Endothelial cell (in vitro differentiated cells): ENCODE measurements at places on chromosomes 3 and 15.

GRCh38 chr3:50270422-50271224 is 1.7 kb downstream of the SEMA3B start:
- no peak for DNase-seq

- DNase-seq = no peak
These were observed 41.2 kb downstream of the ADIPOQ start for GRCh38 chr3:186883686-186884058.

GRCh38 chr15:83081256-83082014 is 14.4 kb upstream of the BTBD1 start:
- DNase-seq = no peak

DNA sequence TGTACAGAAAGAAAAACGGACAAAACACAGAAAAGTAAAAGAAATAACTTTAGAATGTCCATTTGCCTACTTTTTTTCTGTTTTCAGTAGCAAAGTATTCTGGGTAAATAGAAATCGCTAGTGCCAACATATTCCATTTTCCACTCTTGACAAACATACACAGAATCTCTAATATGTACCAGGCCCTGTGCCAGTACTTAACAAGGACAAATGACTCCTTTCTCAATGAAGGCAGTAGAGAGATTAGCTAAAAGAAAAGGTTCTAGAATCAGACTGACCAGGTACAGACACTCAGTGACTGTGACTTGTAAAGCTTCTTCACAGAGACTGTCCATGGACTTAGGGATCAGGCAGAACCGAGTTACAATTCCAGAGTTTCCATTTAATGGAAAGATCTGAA is 165.8 kb upstream of the STAC start:
- DNase-seq = no peak

DNA sequence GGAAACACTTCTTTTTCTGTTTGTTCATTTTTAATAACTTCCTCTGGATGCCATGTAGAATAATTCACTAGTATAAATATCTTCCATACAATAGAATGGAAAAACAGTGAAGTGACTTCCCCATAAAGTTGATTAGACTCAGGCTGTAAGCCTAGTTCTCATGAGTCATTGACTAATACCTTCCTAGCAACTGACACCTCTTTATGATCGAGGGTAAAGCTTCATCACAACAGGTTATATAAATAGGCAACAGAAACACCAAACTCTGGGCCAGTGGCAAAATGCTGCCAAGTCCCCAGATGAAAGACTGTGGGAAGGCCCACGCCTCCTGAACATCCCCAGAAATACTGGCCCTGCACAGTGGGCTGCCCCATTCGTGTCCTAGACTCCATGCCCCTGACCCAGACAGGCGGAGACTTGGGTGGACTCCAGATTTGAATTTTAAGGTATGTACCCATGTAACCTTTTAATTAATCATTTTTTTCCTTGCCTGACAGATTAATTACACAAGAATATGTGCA is 71.3 kb upstream of the TBC1D23 start:
- DNase-seq = no peak

- no peak for DNase-seq
These were observed 23.9 kb downstream of the SEC22C start for GRCh38 chr3:42557854-42558253.

GRCh38 chr3:172635588-172635987 is 75.3 kb downstream of the NCEH1 start:
- no peak for DNase-seq

GRCh38 chr3:149131589-149131988 is 2.2 kb downstream of the HPS3 start:
- no peak for DNase-seq

DNA sequence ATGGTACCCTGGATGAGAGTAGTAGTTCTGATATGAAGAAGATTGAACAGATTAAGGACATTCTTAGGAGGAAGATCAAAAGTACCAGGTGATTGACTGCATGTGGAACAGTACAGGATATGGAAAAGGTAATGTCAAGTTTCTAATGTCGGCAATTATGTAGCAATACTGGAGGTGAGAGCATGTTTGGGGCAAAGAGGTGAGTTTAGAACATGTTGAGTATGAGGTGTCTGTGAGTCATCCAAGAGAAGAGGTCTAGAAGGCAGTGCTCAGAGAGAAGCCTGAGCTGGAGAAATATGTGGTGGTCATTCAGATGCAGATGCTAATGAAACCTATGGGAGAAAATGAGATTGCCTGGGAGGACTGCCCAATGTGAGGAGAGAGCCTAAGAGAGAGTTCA is 305.6 kb downstream of the ZBTB20 start:
- no peak for DNase-seq

- DNase-seq = no peak
These were observed 27.0 kb downstream of the SLC41A3 start for GRCh38 chr3:126056681-126057500.

GRCh38 chr15:76209523-76209922 is 101.7 kb downstream of the ETFA start:
- no peak for DNase-seq

DNA sequence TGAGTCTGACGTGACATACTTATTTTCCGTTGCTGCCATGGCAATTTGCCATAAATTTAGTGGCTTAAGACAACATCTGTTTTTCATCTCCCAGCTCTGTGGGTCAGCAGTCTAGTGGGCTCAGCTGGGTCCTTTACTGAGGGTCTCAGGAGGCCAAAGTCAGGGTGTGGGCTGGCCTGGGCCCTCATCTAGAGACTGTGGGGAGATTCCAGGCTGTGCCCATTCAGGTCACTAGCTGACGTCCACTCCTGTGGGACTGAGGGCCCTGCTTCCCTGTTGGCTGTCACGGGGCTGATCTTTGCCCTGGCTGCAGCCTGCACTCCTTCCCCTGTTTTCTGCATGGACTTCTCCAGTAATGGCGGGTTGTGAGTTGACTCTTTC is 19.1 kb downstream of the FGD5 start:
- no peak for DNase-seq

DNA sequence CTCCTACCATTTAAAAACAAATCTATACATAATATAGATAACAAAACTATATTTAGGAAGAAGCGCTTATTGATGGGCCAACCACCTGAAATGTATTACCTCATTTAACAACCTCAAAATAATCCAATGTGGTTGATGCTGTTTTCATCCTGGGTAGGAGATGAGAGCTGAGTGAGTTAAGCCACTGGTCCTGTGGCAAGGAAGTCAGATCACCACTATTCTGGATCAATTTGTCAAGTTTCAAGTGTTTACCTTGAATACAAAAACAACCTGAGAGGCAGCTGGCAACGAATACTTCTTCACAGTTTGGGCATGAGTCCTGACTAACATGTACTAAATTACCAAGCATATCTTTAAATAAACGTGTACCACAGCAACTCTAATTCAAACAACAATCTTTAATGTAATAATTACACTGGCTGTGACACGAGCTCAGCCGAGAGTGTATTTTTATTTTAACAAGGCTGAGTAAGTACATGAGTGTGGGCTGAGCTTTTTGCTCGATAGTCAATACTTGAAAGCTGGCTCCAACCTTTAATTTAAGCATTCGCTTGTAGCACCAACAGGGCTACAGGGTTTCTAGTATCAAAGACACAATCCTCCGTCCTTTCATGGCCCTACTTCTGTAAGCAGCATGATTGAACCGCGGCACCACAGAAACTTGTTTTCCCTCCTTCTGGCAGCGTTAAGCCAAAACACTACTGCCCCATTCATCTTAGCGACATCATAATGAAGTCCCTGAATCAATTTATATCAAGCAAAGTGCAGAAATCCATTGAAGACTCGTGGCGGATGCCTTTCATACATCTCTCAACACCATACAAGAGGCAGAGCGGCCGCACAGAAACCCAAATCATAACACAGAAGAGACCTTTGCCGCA is 93.8 kb upstream of the ICE2 start:
- DNase-seq = no peak

GRCh38 chr15:39286706-39287105 is 294.2 kb upstream of the THBS1 start:
- no peak for DNase-seq

GRCh38 chr3:43902415-43902814 is 211.7 kb downstream of the ABHD5 start:
- no peak for DNase-seq

DNA sequence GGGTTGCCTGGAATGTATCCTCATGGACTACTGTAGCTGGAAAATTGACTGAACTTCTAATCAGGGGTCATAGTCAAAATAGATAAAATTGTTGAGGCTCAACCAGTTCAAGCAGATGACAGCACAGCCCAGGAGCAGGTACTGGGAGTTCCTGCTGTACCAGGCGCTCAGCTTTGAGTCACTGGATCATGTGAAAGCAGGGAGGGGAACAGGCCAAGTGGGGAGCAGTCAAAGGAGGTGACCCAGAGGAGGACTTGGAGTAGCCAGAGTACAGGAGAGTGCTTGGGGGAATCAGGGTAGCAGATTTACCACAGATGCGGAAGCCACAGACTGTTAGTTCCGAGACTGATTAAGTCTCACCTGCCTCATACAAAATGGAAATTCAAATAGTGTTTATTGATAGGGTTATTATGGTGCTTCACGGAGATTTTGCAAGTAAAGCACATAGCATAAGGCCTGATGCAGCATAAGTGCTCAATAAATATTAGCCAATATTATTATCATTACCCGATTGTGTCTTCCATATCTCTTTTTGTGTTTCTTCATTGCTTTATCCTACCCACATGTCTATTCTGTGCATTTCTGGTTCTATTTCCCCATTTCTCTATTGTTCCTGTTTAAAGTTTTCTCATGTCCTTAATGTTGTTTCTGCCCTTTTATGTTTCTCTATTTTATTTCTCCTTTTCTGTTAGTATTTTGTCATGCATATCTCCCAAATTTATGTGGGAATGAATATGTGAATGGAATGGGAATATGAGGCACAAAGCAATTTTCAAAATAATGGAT is 369.2 kb upstream of the MCTP2 start:
- DNase-seq = no peak

- DNase-seq = no peak
These were observed 216.2 kb upstream of the THBS1 start for GRCh38 chr15:39364721-39365120.

DNA sequence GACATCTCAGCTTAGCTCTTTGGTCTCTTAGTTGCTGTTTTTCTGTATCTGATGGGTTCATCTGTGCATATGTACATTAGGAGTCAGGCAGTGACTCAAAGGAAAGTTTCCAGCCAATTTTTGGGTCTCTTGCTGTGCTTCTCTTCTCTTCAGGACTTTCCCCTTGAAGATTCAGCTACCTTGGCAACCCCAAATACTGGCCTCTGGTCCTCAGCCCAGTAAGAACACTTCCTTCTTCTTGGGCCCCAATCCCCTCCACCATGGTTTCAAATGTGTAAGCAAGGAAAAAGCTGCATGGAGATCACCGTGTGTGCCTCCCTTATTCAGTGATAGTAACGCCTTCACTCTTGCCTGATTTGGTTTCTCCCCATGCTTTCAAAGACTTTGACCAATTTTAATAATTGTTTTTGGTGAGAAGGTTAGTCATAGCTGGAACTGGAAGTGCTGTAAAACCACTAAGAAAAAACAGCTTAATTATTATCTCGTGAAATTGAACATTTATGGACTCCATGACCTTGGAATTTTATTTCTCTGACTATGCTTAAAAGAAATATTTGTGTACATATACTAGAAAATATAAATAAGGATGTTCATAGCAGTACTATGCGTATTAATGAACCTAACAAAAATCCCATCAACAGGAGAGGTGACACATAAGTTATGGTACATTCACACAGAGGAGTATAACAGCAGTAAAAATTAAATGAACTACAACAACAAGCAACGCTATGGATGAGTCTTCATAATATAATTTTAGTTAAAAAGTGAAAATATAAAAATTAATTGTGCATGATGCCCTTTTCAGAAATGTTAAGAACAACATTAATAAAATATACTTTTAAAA is 125.3 kb upstream of the BCL6 start:
- no peak for DNase-seq

- no peak for DNase-seq
These were observed 203.8 kb downstream of the TCF12 start for GRCh38 chr15:57122080-57122840.

- no peak for DNase-seq
These were observed 498.4 kb upstream of the UBE2E2 start for GRCh38 chr3:22704571-22705354.

- DNase-seq = no peak
These were observed 22.4 kb downstream of the FNDC3B start for GRCh38 chr3:172061724-172062184.

GRCh38 chr3:59473636-59474035 is 423.8 kb upstream of the CFAP20DC start:
- DNase-seq = no peak

DNA sequence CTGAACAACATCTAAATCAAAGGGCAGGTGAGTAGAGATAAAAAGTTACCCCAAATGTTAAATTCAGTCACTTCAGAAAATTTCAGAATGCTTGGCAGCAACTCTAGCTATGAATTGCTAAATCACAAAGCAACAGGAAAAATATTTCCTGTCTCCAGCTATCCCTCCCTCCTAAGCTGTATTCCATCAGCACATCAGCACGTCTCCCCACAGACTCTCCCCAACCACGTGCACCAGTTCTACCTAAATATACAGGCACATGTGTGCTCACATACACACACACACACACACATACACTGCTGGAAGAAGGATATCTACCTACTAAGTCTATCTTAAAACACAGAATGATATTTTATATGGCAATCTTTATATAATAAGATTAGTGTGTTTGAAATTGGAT is 177.1 kb upstream of the ARHGEF26 start:
- DNase-seq = no peak

DNA sequence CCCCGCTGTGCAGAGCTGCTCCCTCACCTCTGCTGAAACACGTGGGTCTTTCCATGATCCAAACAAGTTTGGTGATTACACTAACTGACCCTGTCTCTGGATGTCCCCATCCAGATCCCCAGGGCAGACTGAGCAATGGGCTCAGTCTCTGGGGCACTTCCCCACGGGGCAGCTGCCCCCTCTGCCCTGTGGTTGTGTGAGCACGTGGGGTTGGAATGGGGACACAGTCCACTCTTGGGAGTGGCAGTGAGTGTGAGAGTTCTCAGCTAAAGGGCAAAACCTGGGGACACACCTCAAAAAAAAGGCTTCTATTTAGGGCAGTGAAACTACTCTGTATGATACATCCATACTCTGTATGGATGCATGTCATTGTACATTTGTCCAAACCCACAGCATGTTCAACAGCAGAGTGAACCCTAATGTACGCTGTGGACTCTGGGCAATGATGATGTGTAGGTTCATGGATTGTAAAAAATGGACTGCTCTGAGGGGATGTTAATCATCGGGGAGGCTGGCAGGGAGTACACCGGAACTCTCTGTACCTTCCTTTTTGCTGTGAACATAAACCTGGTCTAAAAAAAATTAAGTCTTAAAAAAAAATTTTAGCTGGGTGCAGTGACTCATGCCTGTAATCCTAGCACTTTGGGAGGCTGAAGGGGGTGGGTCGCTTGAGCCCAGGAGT is 49.9 kb upstream of the BLM start:
- DNase-seq = no peak
